ENCODE measurements at places on chromosomes 1 and 21.
A peak's percentile ranks its signal among the peaks of the same experiment; 100 is the strongest.

GRCh38 chr1:156662005-156662799, 15.0 kb downstream of the NES start:
- no peak for DNase-seq

GRCh38 chr1:232568331-232568852, 61.5 kb downstream of the SIPA1L2 start:
- no peak for DNase-seq

DNA sequence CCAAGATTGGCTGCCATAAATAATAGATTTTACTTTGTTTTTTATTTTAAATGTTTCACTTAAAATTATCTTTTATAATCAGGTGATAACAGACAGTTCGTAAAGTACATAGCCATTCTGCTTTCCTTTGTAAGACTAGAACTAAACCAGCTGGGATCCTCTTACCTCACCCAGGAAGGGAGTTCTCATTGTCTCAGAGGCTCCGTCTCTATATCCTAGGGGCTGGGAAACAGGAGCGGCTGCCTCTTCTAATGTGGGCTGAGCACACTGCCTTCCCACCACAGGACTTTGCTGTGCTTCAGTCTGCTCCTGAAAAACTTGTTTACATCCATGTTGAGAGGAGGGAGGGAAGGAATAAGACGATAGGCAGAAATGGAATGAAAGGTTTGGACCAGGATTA, 45.6 kb upstream of the PGD start:
- peak; percentile 4 for DNase-seq

DNA sequence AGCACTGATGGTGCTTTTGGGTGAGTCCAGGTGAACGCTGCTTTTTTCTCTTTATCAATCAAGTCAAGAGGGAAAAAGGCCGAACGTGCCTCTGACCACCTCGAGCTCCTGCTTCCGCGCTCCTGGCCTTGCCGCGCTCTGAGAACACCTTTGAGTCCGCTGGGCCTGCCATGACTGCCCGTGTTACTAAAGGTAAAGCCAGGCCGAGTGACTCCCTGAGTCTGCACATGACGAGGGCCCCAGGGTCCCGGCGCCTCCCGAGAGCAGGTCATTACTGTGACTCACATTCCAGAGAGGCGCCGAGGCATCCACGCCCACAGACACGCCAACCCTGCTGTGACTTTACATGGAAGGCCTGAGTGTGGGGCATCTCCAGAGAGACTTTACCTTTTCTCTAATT, 11.1 kb downstream of the POFUT2 start:
- no peak for DNase-seq

DNA sequence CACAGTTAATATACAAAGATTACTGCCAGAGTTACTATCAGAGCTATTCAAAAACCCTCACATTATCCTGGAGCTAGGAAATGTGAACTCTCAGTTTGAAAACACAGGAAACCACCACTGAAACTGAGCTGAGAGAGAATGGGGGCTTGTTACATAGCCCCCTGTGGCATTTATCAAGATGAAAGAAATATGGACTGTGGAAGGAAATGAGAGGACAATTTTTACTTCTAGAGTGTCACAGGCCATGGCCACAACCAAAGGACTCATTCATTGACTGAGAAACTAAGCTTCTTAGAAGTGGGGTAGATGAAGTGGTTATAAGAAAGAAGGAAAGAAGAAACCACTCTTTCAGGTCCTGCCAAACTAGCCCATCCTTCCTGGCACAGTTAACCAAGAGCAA, 25.3 kb downstream of the DSTYK start:
- no peak for DNase-seq

DNA sequence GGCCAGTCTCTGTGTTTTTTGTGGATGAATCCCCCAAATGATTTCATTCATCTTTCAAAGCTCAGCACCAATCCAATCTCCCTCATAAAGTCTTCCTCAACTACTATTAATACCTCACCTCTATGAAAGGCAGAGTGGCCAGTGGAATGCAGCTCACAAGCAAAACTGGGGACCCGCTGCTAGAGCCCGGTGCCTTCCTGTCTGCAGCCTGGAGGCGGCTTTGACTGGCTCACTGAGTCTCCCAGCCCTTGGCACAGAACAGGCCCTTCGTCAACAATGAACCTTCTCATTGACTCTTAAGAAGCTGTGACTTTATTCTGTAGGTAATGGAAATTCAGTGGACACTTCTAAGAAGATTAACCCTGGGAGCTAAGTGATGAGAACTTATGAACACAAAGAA, 86.8 kb upstream of the RAB4A start:
- DNase-seq = no peak

- no peak for DNase-seq
These were observed 8.2 kb upstream of the HHIPL2 start for GRCh38 chr1:222555992-222556615.

DNA sequence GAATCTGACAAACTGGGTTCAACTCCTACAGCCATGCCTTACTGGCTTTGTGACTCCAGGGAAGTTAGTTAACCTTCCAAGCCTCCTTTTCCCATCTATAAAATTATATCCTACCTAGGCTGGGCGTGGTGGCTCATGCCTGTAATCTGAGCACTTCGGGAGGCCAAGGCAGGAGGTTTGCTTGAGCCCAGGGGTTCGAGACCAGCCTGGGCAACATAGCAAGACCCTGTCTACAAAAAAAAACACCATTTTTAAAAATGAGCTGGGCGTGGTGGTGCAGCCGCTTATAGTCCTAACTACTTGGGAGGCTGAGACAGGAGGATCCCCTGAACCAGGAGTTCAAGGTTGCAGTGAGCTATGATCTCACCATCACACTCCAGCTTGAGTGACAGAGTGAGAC, 15.1 kb downstream of the CELF3 start:
- DNase-seq = no peak

- DNase-seq = no peak
These were observed 52.4 kb downstream of the MIS18A start for GRCh38 chr21:32226444-32226843.

DNA sequence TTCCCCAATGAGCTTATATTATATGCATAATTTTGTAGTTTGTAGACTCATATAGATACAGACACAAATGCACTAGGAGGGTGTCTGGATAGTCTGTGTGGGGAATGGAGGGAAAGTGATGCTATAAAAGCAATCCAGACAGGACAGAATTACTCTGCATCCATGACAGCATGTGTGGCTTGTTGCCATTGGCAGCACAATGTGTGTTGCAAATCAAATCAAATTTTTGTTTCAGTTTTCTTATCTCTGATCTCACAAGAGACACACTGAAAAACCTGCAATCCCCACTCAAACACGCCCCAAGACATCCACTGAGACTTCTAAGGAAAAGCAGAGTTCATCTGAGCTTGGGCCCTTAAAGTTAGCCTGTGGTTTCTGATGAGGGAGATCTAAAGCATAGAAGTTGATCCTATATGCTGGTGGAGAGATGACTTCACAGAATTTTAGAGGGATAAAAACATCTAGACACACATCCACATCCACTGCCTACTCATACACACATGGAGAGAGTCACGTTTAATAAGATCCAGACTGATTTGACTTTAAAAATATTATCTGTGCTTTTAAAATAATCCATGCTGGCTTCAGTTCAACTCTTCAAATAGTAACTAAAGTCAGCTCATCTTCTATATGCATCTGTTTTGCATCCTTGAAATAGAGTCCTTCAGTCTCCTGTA, 313.0 kb upstream of the PLXNA2 start:
- no peak for DNase-seq

GRCh38 chr1:219099307-219099706, 74.4 kb upstream of the LYPLAL1 start:
- DNase-seq = no peak

GRCh38 chr1:218351391-218352074, 6.4 kb downstream of the TGFB2 start:
- DNase-seq = no peak

DNA sequence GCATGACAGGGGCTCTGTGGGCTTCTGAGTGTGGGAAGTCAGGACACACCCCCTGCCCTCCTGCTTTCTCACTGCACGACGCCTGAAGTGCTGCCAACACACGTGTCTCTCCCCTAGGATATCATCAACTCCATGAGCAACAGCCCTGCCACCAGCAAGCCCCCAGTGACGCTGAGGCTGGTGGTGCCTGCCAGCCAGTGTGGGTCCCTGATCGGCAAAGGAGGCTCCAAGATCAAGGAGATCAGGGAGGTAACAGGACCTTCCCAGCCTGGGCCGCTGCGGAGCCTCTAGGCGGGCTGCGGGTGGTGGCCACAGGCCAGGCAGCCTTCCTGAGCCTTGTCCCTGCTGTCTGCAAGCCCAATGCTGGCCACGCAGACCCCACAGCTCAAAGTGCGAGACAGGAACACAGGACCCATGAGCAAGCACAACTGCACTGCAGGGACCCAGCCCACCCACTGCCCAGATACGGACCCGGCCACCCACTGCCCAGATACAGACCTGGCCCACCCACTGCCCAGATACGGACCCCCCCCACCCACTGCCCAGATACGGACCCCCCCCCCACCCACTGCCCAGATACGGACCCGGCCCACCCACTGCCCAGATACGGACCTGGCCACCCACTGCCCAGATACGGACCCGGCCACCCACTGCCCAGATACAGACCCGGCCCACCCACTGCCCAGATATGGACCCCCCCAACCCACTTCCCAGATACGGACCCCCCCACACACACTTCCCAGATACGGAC, 72.2 kb upstream of the COL6A1 start:
- DNase-seq = no peak

GRCh38 chr1:38476111-38476849, 383.3 kb downstream of the RRAGC start:
- DNase-seq = no peak

GRCh38 chr1:19458815-19459417, 26.4 kb downstream of the CAPZB start:
- DNase-seq = no peak

DNA sequence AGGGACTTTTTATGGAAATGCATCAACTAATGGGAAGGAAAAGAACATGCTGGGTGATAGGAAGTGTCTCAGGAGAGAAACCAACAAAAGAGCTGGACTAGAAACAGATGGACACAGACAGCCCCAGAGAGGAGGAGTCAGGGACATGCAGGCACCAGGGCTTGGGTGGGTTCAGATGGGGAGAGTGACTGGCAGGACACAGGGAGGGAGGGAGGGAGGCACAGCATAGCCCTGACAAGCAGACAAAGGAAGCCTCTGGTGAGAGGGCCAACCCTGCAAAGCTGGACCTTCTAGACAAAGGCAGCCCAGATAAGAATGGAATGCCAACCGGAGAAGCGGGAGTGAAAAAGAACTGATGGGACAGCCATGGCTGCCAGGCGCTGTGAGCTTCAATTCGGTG, 568.8 kb downstream of the AJAP1 start:
- DNase-seq = no peak

DNA sequence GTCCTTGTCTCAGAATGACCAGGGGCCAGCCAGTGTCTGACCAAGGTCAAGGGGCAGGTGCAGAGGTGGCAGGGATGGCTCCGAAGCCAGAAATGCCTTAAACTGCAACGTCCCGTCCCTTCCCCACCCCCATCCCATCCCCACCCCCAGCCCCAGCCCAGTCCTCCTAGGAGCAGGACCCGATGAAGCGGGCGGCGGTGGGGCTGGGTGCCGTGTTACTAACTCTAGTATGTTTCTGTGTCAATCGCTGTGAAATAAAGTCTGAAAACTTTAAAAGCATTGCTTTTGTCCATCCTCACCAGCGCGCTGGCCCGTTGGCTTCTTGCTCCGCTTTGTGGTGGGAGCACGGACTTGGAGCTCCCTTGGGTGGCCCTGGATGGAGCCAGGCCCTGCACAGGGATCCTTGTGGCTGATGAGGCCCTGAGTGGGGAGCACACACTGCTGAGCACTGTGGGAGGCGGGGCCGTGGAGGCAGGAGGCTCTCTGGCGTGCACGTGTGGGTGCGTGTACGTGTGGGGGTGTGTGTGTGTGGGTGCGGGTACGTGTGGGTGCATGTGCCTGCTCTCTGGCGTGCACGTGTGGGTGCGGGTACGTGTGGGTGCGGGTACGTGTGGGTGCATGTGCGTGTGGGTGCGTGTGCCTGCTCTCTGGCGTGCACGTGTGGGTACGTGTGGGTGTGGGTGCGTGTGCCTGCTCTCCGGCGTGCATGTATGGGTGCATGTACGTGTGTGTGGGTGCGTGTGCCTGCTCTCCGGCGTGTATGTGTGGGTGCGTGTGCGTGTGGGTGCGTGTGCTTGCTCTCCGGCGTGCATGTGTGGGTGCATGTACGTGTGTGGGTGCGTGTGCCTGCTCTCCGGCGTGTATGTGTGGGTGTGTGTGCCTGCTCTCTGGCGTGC, 18.0 kb downstream of the RNF223 start:
- DNase-seq = no peak

DNA sequence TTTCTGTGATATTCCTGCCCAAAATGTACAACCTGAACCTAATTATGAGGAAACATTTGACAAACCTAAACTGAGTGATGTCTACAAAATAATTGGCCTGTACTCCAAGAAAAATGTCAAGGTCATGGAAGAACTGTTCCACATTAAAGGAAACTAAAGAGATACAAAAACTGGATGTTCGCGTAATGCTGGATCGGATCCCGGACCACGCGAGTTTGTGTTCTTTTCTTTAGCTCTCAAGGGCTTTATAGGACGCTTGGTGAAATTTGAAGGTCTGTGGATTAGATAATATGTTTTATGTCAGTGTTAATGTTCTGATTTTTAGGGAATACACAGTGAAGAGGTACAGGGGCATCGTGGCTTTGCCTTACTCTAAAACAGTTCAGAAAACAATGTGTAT, 400.5 kb downstream of the CAMTA1 start:
- no peak for DNase-seq

DNA sequence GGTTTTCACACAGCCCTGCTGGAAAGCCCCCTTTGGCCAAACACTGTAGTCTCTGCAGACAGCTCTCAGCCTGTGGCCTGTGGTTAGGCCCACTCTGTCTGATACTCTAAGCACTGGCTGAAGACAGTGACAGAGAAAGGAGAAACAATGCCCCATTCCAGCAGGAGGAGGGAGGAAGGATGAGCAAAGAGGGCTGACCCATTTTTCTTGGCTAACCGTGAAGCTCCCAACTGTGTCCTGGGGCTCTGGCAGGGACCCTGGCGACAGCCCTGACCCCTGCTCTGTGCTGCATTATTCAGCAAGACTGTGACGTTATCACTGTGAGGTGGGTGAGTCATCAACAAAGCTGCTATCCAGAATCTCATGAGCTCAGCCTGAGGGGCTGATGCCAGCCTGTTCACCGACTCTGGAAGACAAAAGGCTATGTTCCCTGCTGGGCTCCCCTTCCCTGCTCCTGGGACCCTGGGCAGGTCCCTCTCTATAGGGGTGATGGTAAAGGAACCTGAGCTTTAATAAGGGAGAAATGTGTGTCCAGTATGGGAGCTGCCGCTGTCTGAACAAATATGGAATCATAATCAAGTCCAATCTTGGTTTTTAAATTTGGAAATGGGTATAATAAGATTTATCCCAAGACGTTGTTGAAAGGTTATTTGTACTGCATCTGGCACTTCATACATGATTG, 107.0 kb downstream of the RHOU start:
- no peak for DNase-seq

DNA sequence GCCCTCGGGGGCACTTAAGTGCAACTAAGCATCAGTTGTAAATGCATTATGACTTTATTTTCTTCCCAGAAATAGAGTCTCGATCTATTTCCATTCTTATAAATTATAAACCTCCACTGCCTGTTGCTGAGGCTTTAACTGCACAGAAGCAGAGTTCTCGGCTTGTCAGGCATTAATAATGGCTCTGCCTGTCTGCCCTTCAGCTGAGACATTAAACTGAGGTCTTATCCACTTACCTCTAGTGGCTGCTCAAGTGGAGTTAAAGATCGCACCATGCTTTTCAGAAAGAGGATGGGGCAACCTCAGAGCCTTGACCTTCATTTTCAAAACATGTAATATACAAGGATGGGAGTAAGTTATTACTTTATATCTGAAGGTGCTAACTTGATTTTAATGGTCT, 597.6 kb upstream of the PRMT6 start:
- no peak for DNase-seq

- DNase-seq = no peak
These were observed 62.0 kb downstream of the PCNX2 start for GRCh38 chr1:233233508-233234040.

All from renal cortex interstitium (tissue), 15 donors.